MM.1S (cell line): ENCODE measurements at places on chromosomes 1 and 21.

- H3K27me3 ChIP-seq: no peaks in the 10 kb centered on the region
- H3K36me3 ChIP-seq: no peaks in the 10 kb centered on the region
- H3K4me3 ChIP-seq: no peak overlapping the region
- H3K27ac ChIP-seq: no peak overlapping the region
Observed at GRCh38 chr1:216958569-216958968, 235.3 kb upstream of the ESRRG start.

- peaks cover 4% of the 10 kb centered on the region; the same call in 1 of the 2 replicates for H3K4me1 ChIP-seq
- H3K27ac ChIP-seq: no peak overlapping the region
- H3K4me3 ChIP-seq: no peak overlapping the region
- no peaks in the 10 kb centered on the region for H3K27me3 ChIP-seq
- H3K36me3 ChIP-seq: no peaks in the 10 kb centered on the region
- no peak for DNase-seq
Observed at GRCh38 chr1:160267284-160267991, 5.1 kb upstream of the DCAF8 start.

- no peak overlapping the region for H3K27ac ChIP-seq
- peaks cover 7% of the 10 kb centered on the region; the same call in 1 of the 2 replicates for H3K4me1 ChIP-seq
- H3K4me3 ChIP-seq: no peak overlapping the region
- no peaks in the 10 kb centered on the region for H3K36me3 ChIP-seq
Observed at GRCh38 chr1:89660224-89661061, 27.5 kb downstream of the LRRC8C start.

DNA sequence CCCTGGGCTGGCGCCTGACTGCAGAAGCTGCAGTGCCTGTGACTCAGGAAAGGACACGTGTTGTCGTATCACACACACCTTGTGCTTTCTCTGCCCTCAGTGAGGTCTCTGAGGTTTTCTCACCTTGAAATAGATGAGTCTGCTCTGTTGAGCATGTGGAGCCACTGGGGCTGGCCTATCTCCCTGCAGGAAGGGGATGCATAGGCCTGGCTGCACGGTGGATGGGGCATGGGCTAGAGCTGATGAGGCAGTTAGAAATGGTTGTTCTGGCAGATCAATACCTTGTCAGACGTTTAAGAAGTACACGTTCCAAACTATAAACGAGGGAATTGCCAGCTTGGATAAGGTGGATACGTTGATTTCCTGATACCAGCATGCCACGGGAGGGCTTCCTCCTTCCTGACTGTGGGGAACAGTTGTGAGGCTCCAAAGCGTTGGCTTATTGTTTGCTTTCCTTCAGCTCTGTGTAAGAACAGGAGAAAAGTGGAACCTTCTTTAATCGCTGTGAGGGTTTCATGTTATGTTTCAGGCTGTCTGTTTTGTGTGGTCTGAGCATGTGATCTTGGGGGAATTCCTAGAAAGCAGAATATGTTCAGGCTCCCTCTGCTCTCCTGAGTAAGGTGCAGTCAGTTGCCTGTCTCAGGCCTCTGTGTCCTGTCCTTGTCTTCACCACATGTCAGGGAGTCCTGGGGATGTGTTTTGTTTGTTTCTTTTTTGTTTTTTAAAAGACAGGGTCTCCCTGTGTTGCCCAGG, 44.8 kb downstream of the PCNT start:
- H3K27ac ChIP-seq: peak overlapping the region; percentile 68
- H3K4me3 ChIP-seq: peak overlapping the region; percentile 11; the same call in 1 of the 2 replicates
- H3K27me3 ChIP-seq: no peaks in the 10 kb centered on the region
- peaks cover 22% of the 10 kb centered on the region for H3K4me1 ChIP-seq

DNA sequence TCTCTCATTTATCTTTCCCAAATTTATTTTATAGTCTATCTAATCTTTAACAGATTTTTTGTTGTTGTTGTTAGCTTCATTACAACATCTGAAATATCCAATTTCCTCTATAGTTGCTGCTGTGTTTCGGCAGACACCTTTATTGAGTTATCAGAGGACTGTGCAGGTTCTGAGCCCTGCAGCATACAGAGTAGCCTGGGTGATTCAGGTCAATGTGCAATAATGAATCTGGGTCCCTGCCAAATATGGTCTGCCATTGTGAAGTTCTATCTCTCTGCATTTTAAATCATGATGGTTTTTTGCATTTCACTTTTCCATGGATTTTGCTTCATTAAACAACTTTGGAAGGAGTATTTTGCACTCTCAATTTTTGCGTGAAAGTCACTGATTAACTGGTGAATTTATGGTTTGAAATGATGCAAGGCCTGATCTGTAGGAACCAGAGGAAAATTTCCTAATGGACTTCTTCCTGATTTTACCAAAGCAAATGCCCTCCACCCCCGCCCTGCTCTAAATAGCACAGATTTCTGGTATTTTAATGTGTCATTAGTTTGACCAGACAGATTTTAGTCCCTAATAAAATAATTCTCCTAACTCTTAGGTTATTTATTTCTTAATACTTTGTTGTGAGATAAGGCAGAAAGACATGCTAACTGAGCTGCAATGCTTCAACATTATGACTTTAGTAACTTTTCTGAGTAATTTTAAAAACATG, 402.3 kb downstream of the PTBP2 start:
- no peaks in the 10 kb centered on the region for H3K36me3 ChIP-seq
- no peaks in the 10 kb centered on the region for H3K27me3 ChIP-seq

DNA sequence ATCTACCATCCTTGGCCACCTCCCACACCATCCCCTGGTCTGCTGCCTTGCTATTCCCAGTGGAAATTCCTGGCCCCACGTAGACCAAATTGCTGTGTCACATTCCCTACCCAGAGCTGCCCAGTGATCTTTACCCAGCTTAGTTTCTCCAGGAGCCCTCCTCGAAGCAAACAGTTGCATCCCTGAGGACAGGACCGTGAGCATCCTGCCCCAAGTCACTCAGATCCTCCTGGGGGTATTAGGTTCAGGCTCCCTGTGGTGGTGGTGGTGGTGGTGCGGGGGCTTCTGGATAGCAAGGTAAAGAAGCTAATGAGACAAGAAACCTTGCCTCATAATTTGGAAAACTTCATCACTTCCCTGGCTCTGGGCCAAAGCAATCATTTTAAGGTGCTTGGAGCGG, 58.4 kb upstream of the RBM15 start:
- H3K4me3 ChIP-seq: no peak overlapping the region
- H3K4me1 ChIP-seq: no peaks in the 10 kb centered on the region
- H3K36me3 ChIP-seq: no peaks in the 10 kb centered on the region
- H3K27ac ChIP-seq: no peak overlapping the region

GRCh38 chr1:204475656-204476432, 18.8 kb downstream of the PIK3C2B start:
- H3K27me3 ChIP-seq: no peaks in the 10 kb centered on the region
- no peaks in the 10 kb centered on the region for H3K36me3 ChIP-seq
- DNase-seq: no peak
- H3K4me3 ChIP-seq: no peak overlapping the region

DNA sequence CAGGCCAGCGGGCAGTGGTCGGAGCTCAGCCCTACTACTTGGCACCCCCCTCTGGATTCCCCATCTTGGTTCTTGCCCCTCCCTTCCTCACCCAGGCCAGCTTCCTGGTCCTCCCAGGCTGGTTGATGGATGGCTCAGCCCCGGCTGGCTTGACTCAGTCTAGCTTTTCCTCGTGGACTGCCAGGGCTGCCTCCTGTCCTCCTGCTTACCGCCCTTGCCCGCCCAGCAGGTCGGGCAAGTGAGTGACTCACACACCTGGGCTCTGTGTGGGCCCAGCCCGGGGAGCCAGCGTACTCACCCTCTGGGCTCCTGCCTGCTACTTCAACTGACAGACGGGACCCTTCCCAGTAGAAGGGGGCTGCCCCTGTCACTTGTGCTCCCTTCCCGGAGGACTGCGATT, 19.5 kb upstream of the ARHGEF10L start:
- H3K27ac ChIP-seq: no peak overlapping the region
- H3K36me3 ChIP-seq: no peaks in the 10 kb centered on the region
- H3K27me3 ChIP-seq: peaks cover 77% of the 10 kb centered on the region
- H3K4me3 ChIP-seq: no peak overlapping the region
- no peak for DNase-seq

DNA sequence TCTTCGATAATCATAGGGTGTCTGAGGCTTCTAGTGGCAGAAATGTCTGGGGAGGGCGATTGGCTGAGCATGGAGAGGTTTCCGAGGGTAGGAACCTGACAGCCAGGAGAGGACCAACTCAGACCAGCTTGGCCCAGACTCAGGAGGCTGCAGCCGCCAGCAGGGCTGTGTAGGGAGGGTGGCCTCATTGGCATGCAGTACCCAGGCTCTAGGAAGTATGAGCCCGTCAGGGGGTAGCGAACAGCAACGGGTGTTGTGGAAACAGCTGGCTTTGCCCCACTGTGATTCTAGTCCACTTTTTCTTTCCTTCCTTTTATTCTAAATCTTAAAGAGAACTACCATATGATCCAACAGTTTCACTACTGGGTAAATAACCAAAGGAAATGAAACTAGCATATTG, 103.3 kb downstream of the DIRAS3 start:
- no peaks in the 10 kb centered on the region for H3K27me3 ChIP-seq
- H3K4me3 ChIP-seq: no peak overlapping the region
- 0 out of 2 replicates have a peak, but pooled peaks cover 3% of the 10 kb centered on the region for H3K4me1 ChIP-seq

DNA sequence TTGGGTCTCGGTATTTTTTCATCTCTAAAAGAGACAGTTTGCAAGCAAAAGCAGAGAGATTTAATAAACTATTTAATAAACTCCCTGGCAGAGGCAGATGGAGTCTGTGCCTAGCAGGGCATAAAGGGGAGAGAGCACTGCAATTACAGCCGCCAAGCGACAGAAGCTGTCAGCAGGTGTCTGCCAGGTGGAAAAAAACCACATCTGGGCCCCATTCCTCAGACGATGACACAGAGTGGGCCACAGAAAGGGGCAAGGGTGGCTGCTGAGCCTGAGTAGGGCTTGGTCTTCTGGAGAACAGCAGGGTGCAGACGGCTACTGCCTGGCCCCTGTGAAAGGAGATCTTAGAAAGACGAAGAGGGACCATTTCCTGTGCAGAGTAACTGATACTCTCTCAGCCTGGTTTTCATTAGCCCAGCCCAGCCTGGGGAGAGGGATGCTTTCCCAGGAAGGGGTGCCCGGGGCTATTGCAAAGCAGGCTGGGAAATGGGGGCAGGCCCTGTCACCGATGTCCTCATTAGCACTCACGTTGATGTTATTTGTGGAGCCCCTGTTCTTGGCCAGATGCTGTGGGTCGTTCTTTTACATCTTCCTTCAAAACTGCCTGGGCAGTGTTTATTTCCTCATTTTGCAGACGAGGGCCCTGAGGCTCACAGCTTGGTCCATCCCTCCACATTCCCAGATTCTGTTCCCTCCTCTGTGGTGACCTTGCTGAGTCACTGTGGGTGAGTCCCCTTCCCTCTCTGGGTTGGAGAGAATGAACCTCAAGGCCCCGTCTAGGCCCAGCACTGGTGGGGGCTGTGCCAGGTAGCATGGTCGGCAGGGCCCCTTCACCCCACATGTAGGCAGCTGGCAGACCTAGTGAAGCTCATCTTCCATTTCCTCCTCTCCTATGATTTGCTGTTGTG, 472.7 kb downstream of the PTPRU start:
- no peak for DNase-seq
- H3K27me3 ChIP-seq: peaks cover 76% of the 10 kb centered on the region
- no peaks in the 10 kb centered on the region for H3K36me3 ChIP-seq
- H3K27ac ChIP-seq: no peak overlapping the region

DNA sequence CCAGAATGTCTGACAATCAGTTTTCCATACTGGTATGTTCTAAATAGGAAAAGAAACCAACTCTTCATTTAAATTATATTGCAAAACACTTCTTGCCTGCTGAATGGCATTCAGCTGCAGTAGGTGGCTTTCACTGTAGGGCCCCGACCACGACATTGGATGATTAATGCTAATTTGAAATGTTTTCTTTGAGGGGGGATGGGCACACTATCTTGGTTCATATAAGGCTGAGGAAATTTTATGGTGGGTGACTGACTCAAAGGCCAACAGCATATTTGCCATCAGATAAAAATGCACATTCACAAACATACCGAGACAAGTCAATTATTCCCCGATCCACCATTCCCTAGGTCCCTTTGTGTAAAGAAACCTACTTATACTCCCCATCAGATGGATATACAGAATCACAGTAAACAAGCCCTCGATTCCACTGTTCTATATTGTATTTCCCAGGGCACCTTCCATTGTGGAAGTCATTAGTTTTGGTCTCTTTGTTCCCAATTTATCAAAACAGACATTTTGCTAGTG, 464.2 kb upstream of the DAB1 start:
- no peaks in the 10 kb centered on the region for H3K27me3 ChIP-seq
- H3K27ac ChIP-seq: no peak overlapping the region
- H3K4me3 ChIP-seq: no peak overlapping the region
- DNase-seq: no peak

DNA sequence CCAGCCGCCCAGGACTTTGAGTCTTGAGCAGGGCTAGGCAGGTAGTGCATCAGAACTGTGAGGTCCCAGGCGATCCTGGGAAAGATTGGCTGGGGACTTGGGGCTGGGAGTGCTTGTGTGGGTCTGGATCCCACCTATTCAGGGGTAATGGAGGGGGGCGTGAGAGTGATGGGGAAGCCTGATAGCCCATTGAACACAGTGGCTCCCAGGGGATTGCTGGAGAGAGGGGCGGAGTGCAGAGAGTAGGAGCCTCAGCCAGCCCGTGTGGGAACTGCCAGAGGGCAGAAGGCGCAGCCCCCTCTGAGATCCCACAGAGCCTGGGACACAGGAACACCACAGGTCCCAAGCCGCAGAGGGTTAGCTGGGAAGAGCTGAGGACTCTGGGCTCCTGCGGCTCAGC, 19.3 kb upstream of the PDZK1IP1 start:
- H3K4me1 ChIP-seq: no peaks in the 10 kb centered on the region
- H3K27me3 ChIP-seq: no peaks in the 10 kb centered on the region
- no peak overlapping the region for H3K27ac ChIP-seq

DNA sequence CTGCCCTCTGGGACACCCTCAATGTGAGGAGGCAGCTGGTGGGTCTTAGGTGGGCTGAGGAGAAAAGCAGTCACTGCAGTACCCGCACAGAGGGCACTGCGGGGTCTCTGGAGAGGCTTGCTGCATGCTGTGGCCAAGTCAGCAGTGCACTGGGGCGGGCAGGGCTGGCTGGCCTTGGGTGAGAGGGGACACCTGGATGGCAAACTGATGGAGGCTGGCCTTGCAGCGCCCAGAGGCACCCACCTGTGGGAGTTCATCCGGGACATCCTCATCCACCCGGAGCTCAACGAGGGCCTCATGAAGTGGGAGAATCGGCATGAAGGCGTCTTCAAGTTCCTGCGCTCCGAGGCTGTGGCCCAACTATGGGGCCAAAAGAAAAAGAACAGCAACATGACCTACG, 3.2 kb downstream of the ELF3 start:
- no peaks in the 10 kb centered on the region for H3K36me3 ChIP-seq
- H3K27ac ChIP-seq: no peak overlapping the region
- peaks cover 11% of the 10 kb centered on the region for H3K4me1 ChIP-seq
- DNase-seq: no peak
- no peaks in the 10 kb centered on the region for H3K27me3 ChIP-seq
